ENCODE measurements at places on chromosomes 1 and 21. TPM values are rescaled to one million over a fixed set of nuclear protein-coding genes. Genes with fewer than 3 reads are reported as not detected.

The CD160 gene
- 0.18 TPM for total RNA-seq

DNA sequence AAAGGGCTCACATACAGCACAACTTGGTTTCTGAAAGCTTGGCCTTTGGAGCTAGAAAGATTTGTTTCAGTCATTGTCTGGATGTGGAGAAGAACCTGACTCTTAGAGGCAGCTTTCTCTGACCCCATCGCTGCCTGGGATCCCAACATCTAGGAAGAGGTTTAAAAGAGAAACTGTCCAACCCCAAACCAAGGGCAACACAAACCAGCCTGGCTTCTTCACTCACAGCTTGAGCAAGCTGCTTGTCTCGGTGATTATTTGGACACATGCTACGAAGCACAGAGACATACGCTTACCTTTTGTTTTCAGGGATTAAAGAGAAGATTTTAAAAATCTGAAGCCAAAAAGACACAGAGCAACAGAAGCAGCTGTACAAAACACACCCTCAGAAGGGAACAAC is 109.8 kb downstream of the ETS2 start:
- DNase-seq = no peak
- no peak overlapping the region for H3K27ac ChIP-seq
- H3K4me1 ChIP-seq = peaks cover 52% of the 10 kb centered on the region
- no peaks in the 10 kb centered on the region for H3K36me3 ChIP-seq
- H3K27me3 ChIP-seq = no peaks in the 10 kb centered on the region

The SLC5A9 gene
- total RNA-seq = not detected

The MAEL gene
- not detected for total RNA-seq

GRCh38 chr1:108043707-108044106 is 78.7 kb upstream of the VAV3 start:
- H3K36me3 ChIP-seq = no peaks in the 10 kb centered on the region
- DNase-seq = no peak
- H3K4me1 ChIP-seq = no peaks in the 10 kb centered on the region
- no peak overlapping the region for H3K27ac ChIP-seq
- no peak overlapping the region for H3K4me3 ChIP-seq

- no peak for DNase-seq
- H3K27ac ChIP-seq = no peak overlapping the region
- H3K4me1 ChIP-seq = peaks cover 11% of the 10 kb centered on the region
- H3K36me3 ChIP-seq = no peaks in the 10 kb centered on the region
- no peaks in the 10 kb centered on the region for H3K27me3 ChIP-seq
Observed at GRCh38 chr1:229121845-229122436, 149.0 kb upstream of the RAB4A start.

DNA sequence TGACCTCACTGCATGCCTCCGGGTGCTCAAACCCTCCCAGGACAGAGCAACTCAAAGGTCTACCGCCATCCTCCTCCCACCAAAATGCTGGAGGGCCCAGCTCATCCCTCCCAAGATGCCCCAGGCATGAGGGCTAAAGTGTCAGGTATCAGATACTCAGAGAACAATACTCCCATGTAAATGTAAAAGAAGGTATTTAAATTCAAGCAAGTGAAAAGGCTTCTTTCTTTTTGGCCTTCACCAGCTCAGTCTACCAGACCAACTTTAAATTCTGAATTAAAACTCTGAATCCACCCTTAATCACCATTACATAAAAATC is 3.0 kb downstream of the PARP1 start:
- H3K4me1 ChIP-seq = peaks cover 33% of the 10 kb centered on the region
- no peaks in the 10 kb centered on the region for H3K27me3 ChIP-seq
- H3K36me3 ChIP-seq = peaks cover 43% of the 10 kb centered on the region
- no peak overlapping the region for H3K27ac ChIP-seq

- no peaks in the 10 kb centered on the region for H3K27me3 ChIP-seq
- H3K27ac ChIP-seq = no peak overlapping the region
- peaks cover 10% of the 10 kb centered on the region for H3K4me1 ChIP-seq
- H3K36me3 ChIP-seq = no peaks in the 10 kb centered on the region
- no peak overlapping the region for H3K4me3 ChIP-seq
Observed at GRCh38 chr1:94851571-94851970, 31.4 kb downstream of the SLC44A3 start.

DNA sequence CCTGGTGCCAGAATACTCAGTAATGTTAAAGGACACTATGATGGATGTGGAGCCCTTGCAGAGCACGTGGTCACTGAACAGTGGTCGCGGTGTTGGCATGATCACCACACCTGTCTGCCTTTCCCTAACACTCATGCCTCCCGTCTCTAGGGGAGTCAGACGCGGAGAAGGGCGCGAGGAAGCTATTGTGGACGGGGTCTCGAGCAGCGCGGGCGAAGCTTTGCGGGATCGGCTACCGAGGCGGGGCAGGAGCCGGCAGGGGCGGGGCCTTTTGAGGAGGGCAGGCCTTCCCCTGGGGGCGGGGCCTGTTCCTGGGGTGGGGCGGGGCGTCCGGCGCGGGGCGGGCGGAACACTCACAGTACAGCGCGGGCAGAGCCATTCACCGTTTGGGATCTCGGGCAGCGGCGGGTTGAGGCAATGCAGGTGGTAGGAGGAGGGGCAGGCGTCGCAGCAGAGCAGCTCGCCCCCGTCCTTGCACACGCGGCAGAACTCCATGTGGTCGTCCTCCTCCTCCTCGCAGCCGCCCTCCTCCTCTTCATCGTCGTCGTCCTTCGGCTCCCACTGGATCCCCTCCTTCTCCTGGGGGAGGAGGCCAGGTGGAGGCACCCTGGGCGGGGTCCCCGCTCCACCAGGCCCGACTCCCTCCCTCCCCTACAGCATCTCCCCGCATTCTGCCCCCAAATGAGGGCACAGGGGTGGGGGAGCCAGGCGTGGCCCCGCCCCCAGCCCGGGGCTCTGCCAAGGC is 31.5 kb downstream of the CHD5 start:
- H3K4me3 ChIP-seq = no peak overlapping the region
- H3K27me3 ChIP-seq = no peaks in the 10 kb centered on the region
- H3K4me1 ChIP-seq = no peaks in the 10 kb centered on the region
- no peak overlapping the region for H3K27ac ChIP-seq
- DNase-seq = no peak
- H3K36me3 ChIP-seq = no peaks in the 10 kb centered on the region

The POMGNT1 gene
- total RNA-seq = 106 TPM

The RHEX gene
- total RNA-seq = not detected

All from SJSA1 (cell line).